Peyer's patch (tissue), 4 donors: ENCODE measurements at places on chromosomes 7 and 10. TPM values are rescaled to one million over a fixed set of nuclear protein-coding genes. Genes with fewer than 3 reads are reported as not detected.

The AGMO gene
- 16.6 TPM for total RNA-seq

The GIMAP6 gene
- 8.7 TPM for total RNA-seq

The TWIST1 gene
- not detected for total RNA-seq

The HOGA1 gene
- not detected for total RNA-seq

DNA sequence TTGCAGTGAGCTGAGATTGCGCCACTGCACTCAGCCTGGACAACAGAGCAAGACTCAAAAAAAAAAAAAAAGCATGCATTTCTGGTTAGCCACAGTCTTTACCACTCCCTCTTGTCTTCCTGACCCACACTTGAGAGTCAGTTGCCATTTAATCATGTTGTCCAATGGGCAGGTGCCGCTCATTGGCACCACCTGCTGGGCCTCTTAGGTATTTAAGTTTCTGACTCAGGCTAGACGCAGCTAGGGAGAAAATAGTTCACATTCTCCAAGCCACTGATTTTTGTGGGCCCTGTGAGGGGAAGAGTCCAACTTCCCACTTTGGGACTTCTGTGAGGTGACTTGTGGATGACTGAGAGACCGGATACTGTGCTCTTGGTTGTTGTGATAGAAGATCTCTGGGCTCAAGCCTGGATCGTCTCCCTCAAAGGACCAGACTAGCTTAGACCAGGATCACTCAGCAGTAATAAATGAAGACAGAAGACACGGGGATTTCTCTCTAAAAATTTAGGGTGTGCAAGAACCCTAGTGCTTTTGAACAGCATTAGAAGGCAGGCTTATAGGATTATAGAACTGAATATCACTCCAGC lies 26.8 kb upstream of the SORCS3 start:
- no peak overlapping the region for H3K4me3 ChIP-seq
- H3K27ac ChIP-seq: no peak overlapping the region
- H3K4me1 ChIP-seq: no peaks in the 10 kb centered on the region
- no peak for DNase-seq

- no peaks in the 10 kb centered on the region for H3K36me3 ChIP-seq
- no peaks in the 10 kb centered on the region for H3K27me3 ChIP-seq
- DNase-seq: no peak
- H3K4me1 ChIP-seq: no peaks in the 10 kb centered on the region
- H3K4me3 ChIP-seq: no peak overlapping the region
Measured at GRCh38 chr10:93954299-93954698, 39.4 kb upstream of the PLCE1 start.

DNA sequence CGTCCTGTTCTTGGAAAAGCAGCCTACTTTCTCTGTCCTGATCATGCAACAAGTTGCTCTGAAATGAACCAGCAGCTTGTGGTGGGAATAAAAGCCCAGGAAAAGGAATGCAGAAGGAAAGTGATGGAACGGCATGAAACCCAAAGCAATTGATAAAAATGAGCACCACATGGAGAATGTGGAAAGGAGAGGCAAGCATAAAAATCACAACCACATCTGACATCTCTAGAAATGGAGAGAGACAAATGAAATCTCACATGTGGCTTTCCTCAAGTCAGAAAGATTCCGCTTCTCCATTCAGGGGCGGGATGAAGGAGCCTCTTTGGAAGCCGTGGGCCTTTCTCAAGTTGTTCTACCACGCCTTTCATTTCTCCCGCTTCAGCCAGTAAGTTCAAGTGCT lies 631.7 kb upstream of the GALNT17 start:
- no peaks in the 10 kb centered on the region for H3K4me1 ChIP-seq
- DNase-seq: no peak
- no peaks in the 10 kb centered on the region for H3K36me3 ChIP-seq
- no peak overlapping the region for H3K27ac ChIP-seq

DNA sequence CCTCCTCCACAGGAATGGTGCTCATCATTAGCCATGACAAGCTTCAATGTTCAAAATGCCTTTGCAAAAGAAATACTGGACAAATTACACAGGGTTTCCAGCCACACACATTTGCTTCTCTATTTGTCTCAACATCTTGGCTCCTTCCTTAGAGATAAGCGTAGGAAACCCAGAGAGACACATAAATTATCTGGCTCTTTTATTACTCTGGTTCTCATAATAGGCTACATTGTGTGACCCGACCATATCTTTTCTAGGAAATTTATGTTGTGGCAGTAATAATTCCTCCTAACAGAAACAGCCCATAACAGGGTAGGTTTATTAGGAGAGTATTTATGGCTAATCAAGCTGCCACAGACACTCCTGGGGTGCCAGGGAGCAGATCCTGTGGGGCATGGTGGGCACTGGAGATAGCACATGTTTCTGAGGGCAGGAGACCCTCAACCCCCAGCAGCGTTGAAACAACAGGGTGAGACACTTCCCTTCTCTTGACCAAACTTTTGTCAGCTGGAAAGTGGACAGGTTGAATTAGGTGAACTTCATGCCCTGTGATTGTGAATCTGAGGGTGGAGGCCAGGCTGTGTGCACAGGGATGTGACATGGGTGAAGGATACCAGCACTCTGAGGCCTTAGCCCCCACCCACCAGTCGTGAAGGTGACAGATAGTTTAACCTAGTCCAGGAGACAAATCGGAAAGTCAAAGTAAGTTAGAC lies 295.9 kb upstream of the ZNF32 start:
- no peaks in the 10 kb centered on the region for H3K36me3 ChIP-seq
- H3K4me1 ChIP-seq: no peaks in the 10 kb centered on the region
- H3K4me3 ChIP-seq: no peak overlapping the region
- H3K27ac ChIP-seq: no peak overlapping the region
- DNase-seq: no peak

DNA sequence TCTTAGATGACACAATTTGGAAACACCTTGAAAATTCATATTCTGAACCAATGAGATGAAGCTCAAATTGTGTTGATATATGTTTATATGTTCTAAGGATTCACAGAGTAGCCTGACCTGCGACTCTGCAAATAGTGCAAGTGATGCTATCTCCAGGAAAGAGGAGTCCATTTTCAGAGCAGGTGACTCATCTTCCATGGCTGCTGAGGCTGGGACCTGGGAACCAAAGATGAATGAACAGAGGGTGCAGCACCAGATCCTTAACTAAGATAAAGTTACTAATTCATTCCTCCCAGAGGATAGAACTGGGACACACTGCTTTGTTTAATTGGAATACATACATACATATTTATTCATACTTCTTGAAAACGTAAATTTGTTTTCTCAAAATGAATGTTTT lies 240.6 kb upstream of the SEMA3C start:
- H3K36me3 ChIP-seq: no peaks in the 10 kb centered on the region
- no peak overlapping the region for H3K4me3 ChIP-seq
- H3K4me1 ChIP-seq: no peaks in the 10 kb centered on the region
- no peak overlapping the region for H3K27ac ChIP-seq

DNA sequence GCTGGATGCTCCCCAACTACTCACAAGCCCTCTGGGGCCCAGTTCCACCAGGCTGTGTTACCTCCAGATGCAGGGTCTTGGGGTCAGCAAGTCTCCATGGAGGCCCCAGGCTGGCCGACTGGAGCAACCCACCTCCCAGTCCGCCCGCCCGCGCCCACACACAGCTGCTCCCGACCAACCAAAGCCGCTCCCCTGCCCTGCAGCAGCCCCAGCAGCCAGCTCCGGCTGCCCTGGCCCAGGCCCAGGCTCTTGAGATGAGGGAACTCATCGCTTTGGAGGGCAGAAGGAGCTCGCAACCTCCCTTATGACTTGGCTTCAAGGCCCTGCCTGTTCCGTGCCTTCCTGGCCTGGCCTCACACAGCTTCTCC lies 47.2 kb downstream of the LRRC20 start:
- no peak overlapping the region for H3K4me3 ChIP-seq
- DNase-seq: no peak
- H3K4me1 ChIP-seq: peaks cover 22% of the 10 kb centered on the region
- H3K27ac ChIP-seq: no peak overlapping the region

GRCh38 chr10:32207544-32207943 lies 139.4 kb downstream of the EPC1 start:
- H3K27ac ChIP-seq: no peak overlapping the region
- no peak for DNase-seq
- no peak overlapping the region for H3K4me3 ChIP-seq

GRCh38 chr10:126042354-126042753 lies 146.0 kb downstream of the FANK1 start:
- H3K27me3 ChIP-seq: no peaks in the 10 kb centered on the region
- H3K27ac ChIP-seq: peak overlapping the region; percentile 30
- peaks cover 3% of the 10 kb centered on the region for H3K4me1 ChIP-seq
- H3K36me3 ChIP-seq: no peaks in the 10 kb centered on the region
- peak overlapping the region; percentile 21 for H3K4me3 ChIP-seq

- no peaks in the 10 kb centered on the region for H3K27me3 ChIP-seq
- no peak overlapping the region for H3K4me3 ChIP-seq
- H3K4me1 ChIP-seq: no peaks in the 10 kb centered on the region
- no peak overlapping the region for H3K27ac ChIP-seq
- no peak for DNase-seq
Measured at GRCh38 chr10:70692043-70692603, 19.8 kb downstream of the ADAMTS14 start.

DNA sequence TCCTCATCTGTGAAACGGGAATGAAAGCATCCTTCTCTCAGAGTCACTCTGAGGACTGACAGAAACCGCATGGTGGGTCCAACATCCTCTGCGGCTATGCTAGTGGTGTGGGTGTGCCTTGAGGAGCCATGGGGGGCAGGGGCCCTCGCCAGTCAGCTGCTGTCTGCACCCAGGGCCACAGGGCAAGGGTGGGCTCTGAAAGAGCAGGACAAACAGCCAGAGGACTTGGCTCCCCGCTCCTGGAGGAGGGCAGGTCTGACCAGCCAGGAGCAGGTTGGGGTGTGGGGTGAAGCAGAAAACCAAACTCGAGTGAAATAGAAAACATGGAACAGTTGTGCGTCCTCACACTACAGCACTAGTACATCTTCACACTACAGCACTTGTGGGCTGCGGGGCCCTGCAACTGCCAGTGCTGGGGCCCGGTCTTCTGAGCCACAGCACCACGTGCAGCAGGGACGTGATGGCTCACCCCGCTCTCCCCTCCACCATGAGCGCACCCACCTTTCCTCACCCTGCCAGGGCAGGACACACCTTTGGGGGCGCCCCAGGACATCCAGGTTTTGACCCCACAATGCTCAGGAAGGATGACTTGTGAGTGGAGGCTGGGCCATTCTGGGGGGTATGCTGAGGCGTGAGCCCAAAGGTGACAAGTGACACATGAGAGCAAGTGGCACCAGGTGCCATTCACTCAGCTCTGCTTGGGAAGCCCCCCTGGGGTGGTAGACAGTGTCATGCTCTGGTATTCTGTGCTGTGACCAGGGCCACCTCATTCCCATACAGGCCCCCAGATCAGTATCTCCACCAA lies 96.1 kb upstream of the RET start:
- no peak overlapping the region for H3K27ac ChIP-seq
- no peaks in the 10 kb centered on the region for H3K36me3 ChIP-seq
- H3K4me3 ChIP-seq: no peak overlapping the region
- DNase-seq: peak; percentile 28

- peaks cover 14% of the 10 kb centered on the region for H3K36me3 ChIP-seq
- no peak overlapping the region for H3K27ac ChIP-seq
- no peaks in the 10 kb centered on the region for H3K27me3 ChIP-seq
- peak; percentile 61 for DNase-seq
- peaks cover 16% of the 10 kb centered on the region for H3K4me1 ChIP-seq
Measured at GRCh38 chr7:128867842-128868623, 5.4 kb downstream of the ATP6V1F start.

- H3K27ac ChIP-seq: peak overlapping the region; percentile 15
- peak; percentile 90 for DNase-seq
- H3K4me1 ChIP-seq: no peaks in the 10 kb centered on the region
- H3K4me3 ChIP-seq: no peak overlapping the region
Measured at GRCh38 chr10:78657163-78657861, 411.5 kb upstream of the ZMIZ1 start.

DNA sequence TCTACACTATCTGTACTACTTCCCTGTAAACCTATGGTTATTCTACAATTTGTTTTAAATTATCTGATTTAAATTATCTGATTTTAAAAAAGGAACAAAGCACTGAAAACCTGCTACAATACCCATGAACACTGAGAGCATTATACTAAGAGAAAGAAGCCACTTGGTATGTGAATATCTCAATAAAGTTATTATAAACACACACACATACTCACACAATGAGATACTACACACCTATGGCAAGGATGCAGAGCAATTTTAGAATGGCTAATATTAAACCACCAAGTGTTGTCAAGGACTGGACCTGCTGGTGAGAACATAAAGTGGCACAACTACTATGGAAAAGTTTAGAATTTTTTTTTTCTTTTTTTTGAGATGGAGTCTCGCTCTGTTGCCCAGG lies 82.7 kb downstream of the IGF2BP3 start:
- DNase-seq: no peak
- H3K27me3 ChIP-seq: no peaks in the 10 kb centered on the region
- no peaks in the 10 kb centered on the region for H3K4me1 ChIP-seq
- no peak overlapping the region for H3K27ac ChIP-seq
- H3K4me3 ChIP-seq: no peak overlapping the region

- DNase-seq: no peak
- no peak overlapping the region for H3K4me3 ChIP-seq
- no peaks in the 10 kb centered on the region for H3K27me3 ChIP-seq
- H3K27ac ChIP-seq: no peak overlapping the region
Measured at GRCh38 chr10:118583611-118584010, 11.8 kb downstream of the PRLHR start.

DNA sequence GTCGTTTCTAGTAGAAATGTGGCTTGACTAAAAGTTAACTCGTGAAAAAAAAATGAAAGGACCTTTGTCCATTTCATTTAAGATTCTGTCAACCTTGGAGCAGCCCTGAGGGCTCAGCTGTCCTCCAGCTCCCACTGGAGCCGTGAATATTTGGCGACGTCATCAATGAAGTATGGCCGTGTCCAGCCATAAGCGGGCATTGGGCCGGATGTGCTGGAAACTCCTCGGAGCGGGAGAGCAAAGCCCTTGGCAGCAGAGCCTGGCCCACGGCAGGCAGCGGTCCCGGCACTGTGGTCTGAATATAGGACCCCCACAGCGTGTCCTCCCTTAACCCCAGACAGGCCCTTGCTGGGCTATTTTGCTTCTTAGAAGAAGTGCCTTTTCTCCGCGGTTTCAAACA lies 50.0 kb downstream of the JAKMIP3 start:
- no peak for DNase-seq
- no peaks in the 10 kb centered on the region for H3K36me3 ChIP-seq
- no peak overlapping the region for H3K27ac ChIP-seq
- H3K4me1 ChIP-seq: no peaks in the 10 kb centered on the region
- no peak overlapping the region for H3K4me3 ChIP-seq
- H3K27me3 ChIP-seq: no peaks in the 10 kb centered on the region

- no peaks in the 10 kb centered on the region for H3K36me3 ChIP-seq
- no peaks in the 10 kb centered on the region for H3K4me1 ChIP-seq
- no peak overlapping the region for H3K4me3 ChIP-seq
- no peak overlapping the region for H3K27ac ChIP-seq
- no peak for DNase-seq
Measured at GRCh38 chr7:134691546-134692343, 45.1 kb downstream of the BPGM start.

DNA sequence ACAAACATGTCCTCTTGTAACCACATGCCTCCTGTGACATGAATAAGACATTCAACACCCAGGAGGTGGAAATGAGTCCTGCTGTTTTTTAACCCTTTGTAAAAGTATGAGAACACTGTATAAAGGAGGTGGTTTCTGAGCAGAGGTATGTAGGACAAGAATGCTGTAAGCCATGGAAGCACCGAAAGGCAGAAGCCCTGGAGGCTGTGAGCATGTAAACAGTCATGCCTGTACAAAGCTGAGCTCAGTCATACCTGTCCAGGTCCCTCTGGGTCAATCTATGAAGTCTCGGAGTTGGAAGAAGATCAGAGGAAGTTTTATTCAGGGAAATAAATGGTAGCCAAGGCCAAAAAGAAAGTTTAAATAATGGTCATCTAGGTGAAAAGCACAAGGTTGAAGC lies 34.7 kb upstream of the XPNPEP1 start:
- H3K27me3 ChIP-seq: no peaks in the 10 kb centered on the region
- no peak overlapping the region for H3K4me3 ChIP-seq
- no peaks in the 10 kb centered on the region for H3K36me3 ChIP-seq
- H3K27ac ChIP-seq: no peak overlapping the region
- no peak for DNase-seq
